Bronchial epithelial cell (primary cell): ENCODE measurements at places on chromosomes 13 and 19. TPM values are rescaled to one million over a fixed set of nuclear protein-coding genes. Genes with fewer than 3 reads are reported as not detected.

DNA sequence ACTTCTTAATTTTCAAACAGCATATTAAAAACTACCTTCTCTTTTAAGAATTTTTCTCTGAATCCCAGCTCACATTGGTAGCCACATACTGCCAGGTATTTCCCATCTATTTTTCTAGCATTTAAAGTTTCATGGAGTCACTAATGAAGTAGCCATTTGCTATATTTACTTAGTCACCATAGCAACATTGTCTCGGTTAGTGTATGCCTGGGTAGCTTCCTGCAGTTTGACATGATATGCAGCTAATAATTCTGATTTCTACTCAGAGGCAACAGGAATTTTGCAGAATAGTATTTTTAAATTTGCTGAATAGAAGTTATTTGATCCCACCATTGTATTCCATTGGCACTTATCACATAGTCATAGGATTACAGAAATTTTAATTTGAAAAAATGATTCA, 30.9 kb upstream of the KCTD4 start:
- peak; percentile 57 for DNase-seq

DNA sequence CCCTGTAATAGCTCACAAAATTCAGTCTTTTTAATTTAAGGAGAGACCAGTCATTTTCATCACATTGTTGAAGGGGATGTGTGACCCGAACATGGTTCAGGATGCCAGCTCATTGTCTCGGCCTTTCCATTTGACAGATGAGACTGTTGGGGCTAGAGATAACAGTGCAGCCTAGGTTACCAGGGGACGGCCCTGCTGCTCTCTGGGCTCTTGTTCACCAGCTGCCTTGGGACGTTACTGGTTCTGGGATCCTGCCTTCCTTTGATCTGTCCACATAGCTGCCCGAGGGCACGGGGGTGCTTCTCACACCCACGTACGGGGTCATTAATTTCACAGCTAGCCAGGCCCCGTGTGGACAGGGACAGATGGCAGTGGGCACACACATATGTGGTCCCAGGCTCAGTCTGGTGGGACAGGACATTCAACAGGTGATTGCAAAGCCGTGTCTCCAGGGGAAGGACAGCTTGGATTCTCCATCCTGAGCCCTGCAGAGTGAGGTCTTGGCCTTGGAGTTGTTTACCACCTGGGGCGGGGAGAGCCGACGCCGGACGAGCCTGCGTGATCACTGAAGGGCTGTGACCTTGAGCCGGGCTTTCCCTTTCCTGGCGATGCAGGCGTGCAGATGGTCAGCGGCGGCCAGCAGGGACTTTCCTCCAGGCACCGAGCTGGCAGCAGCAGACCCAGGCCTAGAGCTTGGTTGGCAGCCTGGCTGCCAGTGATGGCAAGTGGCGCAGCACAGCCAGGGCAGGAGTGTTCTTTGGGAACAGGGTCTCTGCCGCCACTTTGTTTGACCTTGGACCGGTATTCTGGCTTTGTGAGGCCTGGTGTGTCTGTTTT, 26.7 kb upstream of the NPAS1 start:
- DNase-seq = no peak

DNA sequence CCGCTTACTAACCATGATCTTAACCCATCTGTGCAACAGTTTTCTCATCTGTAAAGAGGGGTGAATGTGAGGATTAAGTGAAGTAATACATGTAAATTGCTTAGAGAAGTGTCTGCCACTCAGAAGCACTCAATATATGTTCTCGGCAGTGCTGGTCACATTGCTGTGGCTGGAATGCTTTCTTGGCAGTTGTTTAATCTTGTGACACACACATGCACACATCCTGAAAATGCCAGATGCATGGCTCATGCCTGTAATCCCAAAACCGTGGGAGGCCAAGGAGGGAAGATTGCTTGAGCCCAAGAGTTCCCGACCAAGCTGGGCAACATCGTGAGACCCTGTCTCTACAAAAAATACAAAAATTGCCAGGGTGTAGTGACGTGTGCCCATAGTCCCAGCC, 4.9 kb upstream of the DMKN start:
- peak; percentile 93 for DNase-seq

Gene PINLYP
- total RNA-seq = 0.53 and 0.64 TPM in 2 replicates

GRCh38 chr13:32229443-32229842, 85.7 kb downstream of the ZAR1L start:
- no peak for DNase-seq

DNA sequence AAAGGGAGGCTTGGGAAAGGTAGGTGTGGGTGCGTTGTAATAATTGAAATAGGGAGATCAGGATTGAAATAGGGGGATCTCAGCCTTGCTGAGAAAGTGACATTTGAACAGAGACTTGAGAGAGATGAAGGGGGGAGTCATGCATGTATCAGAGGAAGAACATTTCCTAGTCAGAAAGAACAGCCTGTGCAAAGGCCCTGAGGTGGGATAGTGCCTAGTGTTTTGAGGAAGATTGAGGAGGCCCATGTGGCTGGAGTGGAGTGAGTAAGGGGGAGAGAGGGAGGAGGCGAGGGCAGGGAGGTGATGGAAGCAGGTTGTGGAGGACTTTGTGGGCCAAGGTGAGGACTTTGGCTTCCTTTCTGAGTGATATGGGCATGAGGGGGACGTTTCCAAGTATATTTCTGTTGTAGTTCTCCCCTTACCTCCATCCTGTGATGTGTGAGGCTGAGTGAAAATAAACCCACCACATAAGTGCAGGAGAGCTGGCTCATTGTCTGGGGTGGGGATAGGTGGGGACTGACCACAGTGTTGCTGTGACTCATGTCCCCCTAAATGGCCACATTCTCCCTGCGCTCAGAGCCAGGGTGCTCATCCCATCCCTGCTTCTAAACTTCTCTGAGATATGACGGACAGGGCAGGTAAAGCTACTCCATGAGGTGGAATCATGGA, 17.8 kb downstream of the ACTL9 start:
- no peak for DNase-seq

DNA sequence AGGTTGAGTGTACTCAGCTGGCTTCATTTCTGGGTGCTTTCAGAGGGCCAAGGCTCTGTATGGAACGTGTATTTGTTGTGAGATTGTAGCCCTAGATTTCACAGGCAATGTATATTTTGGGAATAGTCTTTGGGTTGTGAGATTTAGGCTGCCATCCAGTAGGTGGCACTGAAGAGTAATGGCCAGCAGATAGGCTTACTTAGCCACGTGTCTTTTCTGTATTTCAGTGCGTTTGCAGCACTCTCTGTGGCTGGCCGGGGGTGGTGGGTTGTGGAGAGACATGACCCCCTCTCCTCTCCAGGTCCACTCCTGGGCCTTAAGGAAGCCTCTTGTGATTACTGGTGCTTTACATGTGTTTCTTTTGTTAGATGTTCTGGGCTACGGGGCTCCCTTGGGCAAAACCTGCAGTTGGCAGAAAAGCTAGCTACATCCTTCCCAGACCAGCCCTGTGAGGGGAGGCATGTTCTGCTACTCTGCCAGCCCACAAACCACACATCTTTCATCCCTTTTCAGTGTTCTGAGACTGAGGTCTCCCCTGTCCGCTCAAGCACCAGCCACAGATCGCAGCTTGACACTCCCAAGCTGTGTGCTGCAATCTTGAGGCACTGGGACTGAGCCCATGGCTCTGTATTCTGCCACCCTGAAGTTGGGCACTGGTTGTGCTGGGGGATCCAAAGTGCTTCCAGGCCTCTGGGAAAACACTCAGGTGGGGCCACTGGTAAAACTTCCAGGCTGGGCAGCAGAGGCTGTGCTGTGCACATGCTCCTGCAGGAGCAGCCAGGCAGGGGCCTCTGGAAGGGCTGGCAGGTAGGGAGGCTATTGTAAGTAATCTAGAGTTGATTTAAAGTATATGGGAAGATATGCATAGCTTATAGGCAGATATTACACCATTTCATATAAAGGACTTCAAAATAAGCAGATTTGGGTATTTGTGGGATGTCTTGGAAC, 1096.8 kb upstream of the PCDH20 start:
- DNase-seq = peak; percentile 26

DNA sequence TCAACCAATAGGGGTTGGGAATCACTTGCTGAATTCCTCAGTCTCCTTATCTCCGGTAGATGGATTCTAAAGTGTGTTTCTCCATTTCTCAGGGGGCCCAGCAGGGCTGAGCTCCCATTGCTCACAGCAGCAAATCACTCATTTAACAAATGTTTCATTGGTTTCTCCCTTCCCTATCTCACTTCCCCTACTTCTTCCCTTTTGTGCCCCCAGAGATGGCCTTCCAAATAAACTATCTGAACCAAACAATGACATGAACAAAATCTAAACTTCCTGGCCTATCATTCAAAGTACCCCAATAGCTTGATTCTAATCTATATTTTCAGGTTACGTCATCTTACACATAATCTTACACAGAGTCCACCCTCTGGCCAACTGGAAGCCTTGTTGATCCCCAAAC, 60.4 kb downstream of the DLEU7 start:
- DNase-seq = no peak

DNA sequence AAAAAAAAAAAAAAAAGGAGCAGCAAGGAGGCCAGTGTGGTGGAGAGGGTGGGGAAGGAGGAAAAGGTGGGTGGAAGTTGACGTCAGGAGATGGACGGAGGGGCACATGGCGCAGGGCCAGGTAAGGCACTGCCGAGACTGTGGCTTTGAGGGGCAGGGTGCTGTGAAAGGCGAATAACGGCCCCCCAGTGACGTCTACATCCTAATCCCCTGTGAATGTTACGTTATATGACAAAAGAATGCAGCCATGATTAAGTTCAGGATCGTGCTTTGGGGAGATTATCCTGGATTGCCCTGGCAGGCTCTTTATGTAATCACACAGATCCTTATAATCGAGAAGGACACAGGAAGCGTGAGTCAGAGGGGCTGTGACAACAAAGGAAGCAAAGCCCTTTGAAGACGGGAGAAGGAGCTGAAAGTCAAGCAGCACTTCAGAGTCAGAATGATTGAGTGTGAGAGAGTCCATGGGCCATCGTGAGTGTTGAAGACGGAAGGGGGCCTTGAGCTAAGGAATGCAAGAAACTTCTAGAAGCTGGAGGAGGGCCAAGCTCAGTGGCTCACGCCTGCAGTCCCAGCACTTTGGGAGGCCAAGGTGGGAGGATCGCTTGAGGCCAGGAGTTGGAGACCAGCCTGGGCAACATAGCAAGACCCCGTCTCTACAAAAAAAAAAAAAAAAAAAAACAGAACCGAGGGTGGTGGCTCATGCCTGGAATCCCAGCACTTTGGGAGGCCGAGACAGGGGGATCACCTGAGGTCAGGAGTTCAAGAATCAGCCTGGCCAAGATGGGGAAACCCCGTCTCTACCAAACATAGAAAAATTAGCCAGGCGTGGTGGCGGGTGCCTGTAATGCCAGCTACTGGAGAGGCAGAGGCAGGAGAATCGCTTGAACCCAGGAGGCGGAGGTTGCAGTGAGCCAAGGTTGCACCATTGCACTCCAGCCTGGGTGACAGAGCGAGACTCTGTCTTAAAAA, 13.8 kb upstream of the CEACAM16 start:
- DNase-seq = peak; percentile 84

GRCh38 chr13:110290826-110291225, 16.1 kb downstream of the COL4A1 start:
- DNase-seq = no peak

Gene EPSTI1
- 0.53 and 1.2 TPM in 2 replicates for total RNA-seq

DNA sequence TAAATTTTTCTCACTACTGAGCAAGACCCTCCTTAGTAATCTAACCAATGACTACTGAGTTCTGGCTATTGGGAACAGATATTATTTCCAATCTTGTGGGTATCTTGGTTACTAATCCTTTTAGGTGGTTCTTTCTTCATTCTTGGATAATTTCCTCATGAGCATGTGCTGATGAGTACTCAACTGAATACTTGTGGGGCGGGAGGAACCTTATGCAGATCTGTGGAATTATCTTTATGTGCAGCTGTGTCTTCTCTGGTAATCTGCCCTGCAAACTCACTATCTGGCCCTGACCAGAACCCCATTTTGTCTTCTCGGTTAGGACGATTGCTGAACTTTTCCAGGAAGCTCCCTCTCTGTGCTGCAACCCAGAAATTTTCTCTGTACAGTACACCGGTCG, 89.7 kb upstream of the TRPC4 start:
- DNase-seq = no peak

DNA sequence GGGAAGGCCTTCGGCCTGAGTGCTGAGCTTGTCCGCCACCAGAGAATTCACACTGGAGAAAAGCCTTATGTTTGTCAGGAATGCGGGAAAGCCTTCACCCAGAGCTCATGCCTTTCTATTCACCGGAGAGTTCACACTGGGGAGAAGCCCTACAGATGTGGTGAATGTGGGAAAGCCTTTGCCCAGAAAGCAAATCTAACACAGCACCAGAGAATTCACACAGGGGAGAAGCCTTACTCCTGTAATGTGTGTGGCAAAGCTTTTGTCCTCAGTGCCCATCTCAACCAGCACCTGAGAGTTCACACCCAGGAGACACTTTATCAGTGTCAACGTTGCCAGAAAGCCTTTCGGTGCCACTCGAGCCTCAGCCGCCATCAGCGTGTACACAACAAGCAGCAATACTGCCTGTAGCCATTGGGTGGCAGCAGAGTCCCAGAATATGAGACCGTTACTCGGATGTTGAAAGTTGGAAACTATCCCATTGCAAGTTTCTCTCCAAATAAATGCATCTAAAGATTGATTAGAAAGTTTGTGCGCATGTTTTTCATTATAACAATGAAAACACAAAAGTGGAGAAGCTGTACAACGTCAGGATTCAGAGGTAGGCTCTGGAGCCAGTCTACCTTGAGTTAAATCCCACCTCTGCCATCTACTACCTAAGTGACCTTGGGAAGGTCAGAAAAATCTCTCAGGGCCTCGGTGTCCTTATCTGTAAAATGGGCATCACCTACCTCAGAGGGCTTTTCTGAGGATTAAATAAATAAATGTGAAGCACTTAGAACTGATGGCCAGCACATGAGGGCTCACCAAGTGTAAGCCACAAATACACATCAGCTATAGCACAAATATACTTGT, 21.1 kb downstream of the ZNF473 start:
- DNase-seq = no peak

Gene PEX11G
- 2.1 and 3.8 TPM in 2 replicates for total RNA-seq

Gene PSG6
- not detected in 2 replicates for total RNA-seq

GRCh38 chr19:47100290-47100689, 13.3 kb downstream of the ZC3H4 start:
- DNase-seq = no peak

- DNase-seq = no peak
Measured at GRCh38 chr19:3537101-3537437, 1.9 kb upstream of the TEKTIP1 start.

DNA sequence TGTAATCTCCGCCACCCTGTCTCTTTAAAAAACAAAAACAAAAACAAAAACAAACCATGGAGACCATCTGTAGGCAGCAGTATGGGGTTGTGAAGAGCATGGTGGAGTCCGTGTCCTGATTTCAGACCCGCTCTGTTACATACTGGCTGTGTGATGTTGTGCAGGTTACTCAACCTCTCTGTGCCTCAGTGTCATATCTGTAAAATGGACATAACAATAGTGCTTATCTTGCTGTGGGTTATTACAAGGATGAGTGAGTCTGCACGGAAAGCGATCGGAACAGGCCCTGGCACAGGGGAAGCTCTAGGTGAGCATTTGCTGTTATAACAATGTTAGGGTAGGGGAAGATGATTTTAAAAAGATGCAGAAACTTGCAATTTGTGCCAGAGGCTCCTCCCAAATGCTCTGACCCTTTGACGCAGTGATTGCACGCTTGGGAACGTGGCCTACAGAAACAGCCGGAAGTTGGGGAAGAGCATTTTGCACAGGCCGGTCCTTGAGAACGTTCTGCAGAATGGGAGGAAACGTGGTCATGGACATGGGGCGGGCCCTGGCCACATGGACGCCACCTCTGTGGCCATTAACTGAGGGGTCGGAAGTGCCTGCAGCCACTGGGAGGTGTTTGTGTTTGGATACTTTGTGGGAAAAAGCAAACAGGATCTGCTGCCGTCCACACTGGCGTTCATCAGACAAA, 15.7 kb upstream of the SELENOW start:
- no peak for DNase-seq

- no peak for DNase-seq
Measured at GRCh38 chr13:110272651-110273050, 34.3 kb downstream of the COL4A1 start.
